ENCODE measurements at places on chromosomes 3 and 15. TPM values are rescaled to one million over a fixed set of nuclear protein-coding genes. Genes with fewer than 3 reads are reported as not detected.
A peak's percentile ranks its signal among the peaks of the same experiment; 100 is the strongest.

The GASK1A gene
- total RNA-seq: 40.1 TPM

The STX19 gene
- 0.17 TPM for total RNA-seq

The NR2F2 gene
- total RNA-seq: 44.2 TPM

The MORC1 gene
- total RNA-seq: 0.06 TPM

The ABI3BP gene
- 49.5 TPM for total RNA-seq

The ZNF619 gene
- 6.9 TPM for total RNA-seq

The ALS2CL gene
- 5.3 TPM for total RNA-seq

The CKMT1A gene
- total RNA-seq: 7.1 TPM

DNA sequence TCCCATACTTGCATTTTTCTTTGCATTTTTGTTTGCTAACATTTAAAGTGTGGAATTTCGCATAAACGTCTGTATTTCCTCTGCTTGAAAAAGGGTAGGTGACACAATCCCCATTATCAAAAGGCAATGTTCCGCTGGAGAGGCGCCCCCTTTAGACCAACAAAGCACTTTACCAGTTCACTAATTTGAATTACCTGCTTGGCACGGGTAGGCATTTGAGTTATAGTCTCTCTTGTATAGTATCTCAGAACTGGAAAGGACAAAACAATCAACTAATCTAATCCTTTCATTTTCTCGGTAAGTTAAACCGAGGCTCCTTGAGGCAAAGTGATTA lies 775 bp upstream of the CCDC39 start:
- peak; percentile 57 for DNase-seq

DNA sequence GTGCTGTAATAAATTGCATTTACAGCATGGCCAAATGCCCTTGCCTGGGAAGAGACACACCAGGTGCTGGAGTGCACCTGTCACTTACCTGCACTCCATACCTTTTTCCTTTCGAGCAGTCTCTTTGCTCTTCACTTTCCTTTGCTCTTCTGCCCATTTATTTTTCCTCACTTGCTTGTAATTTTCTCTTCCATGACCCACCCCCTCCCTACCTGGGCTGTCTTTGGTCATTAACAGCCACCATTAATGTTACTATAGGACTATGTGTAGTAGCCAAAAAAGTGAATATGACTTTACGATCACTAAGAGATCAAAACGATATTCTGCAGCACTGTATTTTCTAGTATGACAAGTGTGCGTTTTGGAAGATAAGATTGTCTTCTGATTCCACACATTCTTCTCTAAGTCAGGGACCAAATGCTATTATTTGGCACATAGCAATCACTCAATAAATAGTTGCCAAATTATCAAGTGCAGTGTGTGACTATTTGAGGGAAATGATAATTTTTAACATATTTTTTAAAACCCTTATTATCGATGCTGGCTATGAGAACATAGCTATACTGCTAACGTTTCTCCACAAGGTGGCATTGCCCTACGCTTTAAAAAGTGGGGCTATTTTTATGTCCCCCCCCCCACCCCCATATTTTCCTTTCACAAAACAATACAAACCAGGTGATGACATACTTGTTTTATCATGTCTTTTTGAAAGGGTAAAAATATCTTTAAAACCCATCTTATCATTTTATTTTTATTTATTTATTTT lies 114.4 kb downstream of the GHSR start:
- DNase-seq: no peak

- DNase-seq: no peak
Observed at GRCh38 chr3:97817965-97818364, 3.8 kb upstream of the CRYBG3 start.

DNA sequence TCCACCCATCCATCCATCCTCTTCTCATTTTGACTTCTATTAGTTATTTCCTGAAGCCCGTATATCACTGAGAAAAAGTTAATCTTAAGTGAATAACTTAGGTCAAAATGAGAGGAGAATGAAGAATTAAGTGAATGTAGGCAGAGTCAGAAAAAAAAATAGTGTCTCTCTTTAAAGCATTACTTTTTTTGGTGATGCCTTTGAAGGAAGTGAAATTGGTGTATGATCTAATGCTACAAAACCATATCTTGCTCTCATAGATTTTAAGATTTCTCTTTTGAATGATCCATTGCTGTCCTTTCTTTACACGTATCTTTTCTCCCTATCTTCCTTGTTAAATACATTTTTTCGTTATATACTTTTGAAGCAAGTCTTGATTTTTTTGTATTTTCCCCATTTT lies 23.4 kb downstream of the FNDC3B start:
- DNase-seq: no peak

- DNase-seq: no peak
Observed at GRCh38 chr3:183690402-183690995, 7.1 kb upstream of the YEATS2 start.

- no peak for DNase-seq
Observed at GRCh38 chr3:26369133-26369532, 253.4 kb upstream of the LRRC3B start.

DNA sequence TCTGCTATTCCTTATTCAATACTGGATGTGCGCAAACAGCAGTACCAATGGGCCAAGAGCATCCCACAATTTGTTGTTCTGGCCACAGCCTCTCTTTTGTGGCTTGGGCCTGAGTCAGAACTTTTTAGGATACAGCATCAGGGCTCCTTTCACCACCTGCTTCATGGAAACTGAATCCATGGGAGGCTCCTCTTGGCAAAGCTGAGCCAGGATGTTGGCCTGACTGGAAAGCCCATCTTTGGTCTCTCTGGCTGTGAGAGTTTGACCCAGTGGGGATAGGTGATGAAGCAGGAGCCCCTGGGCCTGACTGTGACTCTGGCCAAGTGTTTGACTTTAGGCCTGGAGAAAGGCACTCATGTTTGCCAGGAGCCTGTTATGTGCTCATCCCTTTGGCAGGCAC lies 27.6 kb downstream of the IL16 start:
- no peak for DNase-seq

DNA sequence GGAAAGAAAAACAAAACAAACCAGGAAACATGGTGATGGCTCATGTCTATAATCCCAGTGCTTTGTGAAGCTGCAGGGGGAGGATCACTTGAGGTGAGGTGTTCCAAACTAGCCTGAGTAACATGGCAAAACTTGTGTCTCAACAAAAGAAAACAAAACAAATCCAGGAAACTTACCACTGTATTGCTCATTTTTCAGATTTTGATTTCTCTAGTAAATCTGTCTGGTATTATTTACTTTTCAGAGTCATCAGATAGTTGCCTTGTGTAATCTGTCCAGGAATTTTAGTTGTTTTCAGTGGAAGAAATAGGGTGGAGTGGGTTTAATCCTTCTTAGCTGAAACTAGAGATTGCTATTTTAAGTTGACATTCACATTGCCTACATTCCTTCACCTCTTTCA lies 91.8 kb upstream of the ALCAM start:
- no peak for DNase-seq

DNA sequence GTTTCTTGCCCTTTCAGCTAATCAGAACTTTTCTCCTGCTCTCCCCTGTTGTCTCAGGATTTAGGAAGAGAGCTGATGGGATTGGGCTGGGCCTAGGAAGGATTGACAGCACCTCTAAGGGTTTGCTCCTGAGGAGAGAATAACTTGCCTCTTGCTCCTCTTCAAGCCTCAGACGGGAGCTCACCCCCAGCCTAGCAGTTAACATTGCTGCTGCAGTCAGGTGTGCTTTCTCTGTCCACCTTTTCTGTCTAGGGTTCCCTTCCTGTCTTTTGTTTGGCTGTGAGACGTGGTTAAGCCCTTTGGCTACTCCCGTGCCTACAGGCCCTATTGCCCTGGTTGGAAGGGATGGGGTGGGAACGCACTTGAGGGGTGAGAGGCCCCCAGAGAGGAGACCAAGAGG lies 20.1 kb downstream of the TMEM108 start:
- no peak for DNase-seq

GRCh38 chr15:33621141-33621540 lies 310.4 kb downstream of the RYR3 start:
- no peak for DNase-seq

- DNase-seq: no peak
Observed at GRCh38 chr3:146655333-146655996, 50.3 kb upstream of the PLSCR5 start.

- DNase-seq: peak; percentile 4
Observed at GRCh38 chr3:32780735-32781210, 37.0 kb upstream of the TRIM71 start.

DNA sequence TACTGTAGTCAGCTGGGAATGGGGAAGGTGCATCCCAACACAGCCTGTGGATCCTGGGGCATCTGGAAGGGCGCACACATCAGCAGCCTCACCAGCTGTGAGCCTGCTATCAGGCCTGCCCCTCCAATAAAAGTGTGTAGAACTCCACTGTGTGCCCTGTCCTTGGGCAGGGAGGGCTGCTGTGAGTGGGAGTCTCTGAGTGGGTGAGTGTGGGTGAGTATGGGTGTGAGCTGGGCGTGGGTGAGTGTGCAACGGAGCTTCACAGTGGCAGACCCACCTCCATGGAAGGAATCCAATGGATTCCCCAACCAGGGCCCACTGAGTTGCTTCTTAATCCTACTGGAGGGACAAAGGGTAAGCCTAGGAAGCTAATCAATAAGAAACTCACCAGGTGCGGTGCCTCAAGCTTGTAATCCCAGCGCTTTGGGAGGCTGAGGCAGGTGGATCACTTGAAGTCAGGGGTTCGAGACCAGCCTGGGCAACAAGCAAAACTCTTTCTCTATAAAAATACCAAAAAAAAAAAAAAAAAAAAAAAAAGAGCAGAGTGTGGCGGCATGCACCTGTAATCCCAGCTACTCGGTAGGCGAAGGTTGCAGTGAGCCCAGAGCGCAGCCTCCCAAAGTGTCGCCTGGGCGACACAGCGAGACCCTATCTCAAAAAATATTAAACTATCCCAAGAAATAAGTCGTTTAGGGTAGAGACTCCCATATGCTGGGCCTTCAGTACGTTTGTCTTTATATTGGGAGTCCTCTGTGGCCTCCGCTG lies 555 bp upstream of the RCCD1 start:
- DNase-seq: no peak

DNA sequence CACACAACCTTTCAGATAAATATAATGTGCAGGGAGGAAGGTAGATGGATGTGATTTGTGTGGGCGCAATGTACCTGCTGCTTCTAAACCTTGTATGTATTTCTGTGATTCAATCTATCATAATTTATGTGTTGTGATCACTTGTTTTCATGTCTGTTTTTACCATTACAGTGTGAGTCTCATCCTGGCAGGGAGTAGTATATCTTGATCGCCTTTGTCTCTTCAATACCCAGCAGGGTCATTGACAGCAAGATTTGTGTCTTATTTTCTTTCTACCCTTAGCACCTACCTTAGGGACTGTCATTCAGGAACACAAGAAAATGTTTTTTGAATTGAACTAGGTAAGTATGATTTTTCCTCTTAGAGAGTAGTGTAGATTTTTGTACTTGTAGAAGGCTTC lies 83.7 kb upstream of the SELENOK start:
- DNase-seq: no peak

GRCh38 chr3:122003606-122004005 lies 18.4 kb downstream of the ILDR1 start:
- DNase-seq: no peak

- DNase-seq: no peak
Observed at GRCh38 chr15:56786966-56787365, 53.7 kb upstream of the ZNF280D start.

- DNase-seq: no peak
Observed at GRCh38 chr3:183268366-183268765, 15.3 kb downstream of the B3GNT5 start.

- no peak for DNase-seq
Observed at GRCh38 chr3:112656043-112656442, 15.1 kb upstream of the CCDC80 start.
